ENCODE measurements at places on chromosomes 16 and 17. TPM values are rescaled to one million over a fixed set of nuclear protein-coding genes. Genes with fewer than 3 reads are reported as not detected.

Gene SOST
- total RNA-seq, result not detected

Gene ASGR2
- 1.3 TPM for total RNA-seq

Gene HOXB9
- 0.17 TPM for total RNA-seq

Gene TEKT5
- not detected for total RNA-seq

Gene GAST
- total RNA-seq, result not detected

Gene TP53TG3
- total RNA-seq, result not detected

Gene POLG2
- total RNA-seq, result 6.6 TPM

Gene CIBAR2
- total RNA-seq, result not detected

Gene SPN
- 8.7 TPM for total RNA-seq

Gene ANKRD40CL
- not detected for total RNA-seq

Gene MLX
- 66.3 TPM for total RNA-seq

Gene CALB2
- 297 TPM for total RNA-seq

Gene NPIPB9
- 14.8 TPM for total RNA-seq

Gene TBC1D3K
- total RNA-seq, result not detected

Gene C17orf67
- 1.2 TPM for total RNA-seq

Gene HID1
- 16.6 TPM for total RNA-seq

Gene PABPN1L
- total RNA-seq, result not detected

Gene UNC13D
- 8.5 TPM for total RNA-seq

Gene GPR179
- under 0.01 TPM for total RNA-seq

Gene G6PC1
- total RNA-seq, result not detected

Gene FOXN1
- not detected for total RNA-seq

Gene ATP2A1
- not detected for total RNA-seq

Gene TAT
- total RNA-seq, result not detected

Gene GRAP
- 8.1 TPM for total RNA-seq

Gene DNAH9
- total RNA-seq, result 4.4 TPM

Gene EXOC3L1
- total RNA-seq, result 1.5 TPM

Data from subcutaneous adipose tissue (tissue), 4 donors.